Cerebellar nuclear complex (tissue), 1 donor: ENCODE measurements at places on chromosomes 11 and 22.

GRCh38 chr11:110858547-110858921, 146.3 kb upstream of the ARHGAP20 start:
- no peak for DNase-seq

- DNase-seq = no peak
These were observed 29.7 kb downstream of the EFCAB6 start for GRCh38 chr22:43782448-43782847.

DNA sequence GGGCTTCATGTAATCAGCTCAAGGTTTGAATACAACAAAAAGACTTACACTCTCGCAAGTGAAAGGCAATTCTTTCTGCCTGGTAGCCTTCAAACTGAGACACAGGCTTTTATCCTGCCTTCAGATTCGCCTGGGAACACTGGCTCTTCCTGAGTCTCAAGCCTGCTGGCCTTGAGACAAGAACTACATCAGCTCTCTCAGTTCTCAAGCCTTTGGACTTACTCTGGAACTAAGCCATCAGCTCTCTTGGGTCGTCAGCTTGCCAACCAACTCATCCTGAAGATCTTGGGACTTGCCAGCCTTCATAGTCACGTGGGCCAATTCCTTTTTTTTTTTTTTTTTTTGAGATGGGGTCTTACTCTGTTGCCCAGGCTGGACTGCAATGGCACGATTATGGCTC, 35.7 kb upstream of the LRRC10B start:
- DNase-seq = no peak

- no peak for DNase-seq
These were observed 28.2 kb downstream of the OR6Q1 start for GRCh38 chr11:58059007-58059350.

GRCh38 chr11:115707180-115707905, 203.1 kb upstream of the CADM1 start:
- no peak for DNase-seq

DNA sequence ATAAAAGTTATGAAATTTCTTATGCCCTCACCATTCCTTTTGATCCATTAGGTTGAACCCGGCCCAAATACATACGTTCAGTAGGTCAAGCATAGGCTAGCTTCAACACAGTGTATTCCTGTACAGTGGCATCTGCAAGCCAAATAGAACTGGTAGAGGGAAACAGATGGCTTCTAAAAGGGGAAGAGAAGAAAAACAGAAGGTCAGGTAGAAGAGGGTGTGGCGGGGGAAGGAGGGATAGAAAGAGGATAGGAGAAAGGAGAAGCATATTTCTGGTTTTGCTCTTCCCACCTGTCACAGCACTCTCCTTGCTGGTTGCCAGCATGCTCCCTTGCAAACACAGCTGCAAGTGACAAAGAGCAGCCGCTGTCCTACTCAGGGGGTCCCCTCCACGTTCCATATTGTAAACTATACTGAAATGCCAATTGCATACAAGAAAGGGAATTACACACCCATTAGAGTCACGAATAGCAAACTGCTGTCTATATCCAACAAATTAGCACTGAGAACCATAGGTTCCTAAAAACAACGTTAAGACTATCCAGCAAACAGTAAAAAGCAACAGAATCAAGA, 71.8 kb downstream of the PHF21A start:
- DNase-seq = no peak

DNA sequence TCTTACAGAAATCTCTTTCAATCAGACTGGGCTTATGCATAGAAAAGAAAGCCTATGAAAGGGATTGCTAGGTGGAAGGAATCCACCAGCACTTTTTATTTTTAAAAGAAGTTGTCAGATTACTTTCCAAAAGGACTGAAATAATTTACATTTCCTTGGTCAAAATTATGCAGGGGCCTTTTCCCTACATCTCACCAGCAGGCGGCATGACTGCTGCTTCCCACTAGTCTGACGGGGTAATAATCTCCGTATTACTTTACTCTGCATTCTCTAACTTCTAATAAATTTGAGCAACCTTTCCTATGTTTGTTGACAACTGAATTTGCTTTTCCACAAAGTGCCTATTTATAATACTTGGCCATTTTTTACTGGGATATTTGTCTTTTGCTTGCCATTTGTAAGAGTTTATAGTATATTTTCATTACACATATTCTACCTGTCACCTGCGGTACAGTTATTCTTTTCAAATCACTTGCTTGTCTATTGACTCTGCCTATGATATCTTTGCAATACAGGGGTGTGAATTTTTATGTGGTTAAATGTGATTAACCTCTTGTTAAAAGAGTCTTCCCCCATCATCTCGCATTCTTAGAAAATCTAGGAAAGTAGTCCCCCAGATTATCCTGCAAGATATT, 51.9 kb upstream of the USP47 start:
- DNase-seq = no peak
